Epithelial cell of proximal tubule (primary cell): ENCODE measurements at places on chromosomes 11 and 22. TPM values are rescaled to one million over a fixed set of nuclear protein-coding genes. Genes with fewer than 3 reads are reported as not detected.

APOL6 gene
- total RNA-seq: 5.4 and 6.5 TPM in 2 replicates

PCSK7 gene
- total RNA-seq: 19.6 and 29.6 TPM in 2 replicates

- no peak for DNase-seq
These were observed 43.5 kb downstream of the LINC01488 start for GRCh38 chr11:69524991-69525411.

- DNase-seq: no peak
These were observed 11.1 kb downstream of the GRK2 start for GRCh38 chr11:67277231-67277961.

DNA sequence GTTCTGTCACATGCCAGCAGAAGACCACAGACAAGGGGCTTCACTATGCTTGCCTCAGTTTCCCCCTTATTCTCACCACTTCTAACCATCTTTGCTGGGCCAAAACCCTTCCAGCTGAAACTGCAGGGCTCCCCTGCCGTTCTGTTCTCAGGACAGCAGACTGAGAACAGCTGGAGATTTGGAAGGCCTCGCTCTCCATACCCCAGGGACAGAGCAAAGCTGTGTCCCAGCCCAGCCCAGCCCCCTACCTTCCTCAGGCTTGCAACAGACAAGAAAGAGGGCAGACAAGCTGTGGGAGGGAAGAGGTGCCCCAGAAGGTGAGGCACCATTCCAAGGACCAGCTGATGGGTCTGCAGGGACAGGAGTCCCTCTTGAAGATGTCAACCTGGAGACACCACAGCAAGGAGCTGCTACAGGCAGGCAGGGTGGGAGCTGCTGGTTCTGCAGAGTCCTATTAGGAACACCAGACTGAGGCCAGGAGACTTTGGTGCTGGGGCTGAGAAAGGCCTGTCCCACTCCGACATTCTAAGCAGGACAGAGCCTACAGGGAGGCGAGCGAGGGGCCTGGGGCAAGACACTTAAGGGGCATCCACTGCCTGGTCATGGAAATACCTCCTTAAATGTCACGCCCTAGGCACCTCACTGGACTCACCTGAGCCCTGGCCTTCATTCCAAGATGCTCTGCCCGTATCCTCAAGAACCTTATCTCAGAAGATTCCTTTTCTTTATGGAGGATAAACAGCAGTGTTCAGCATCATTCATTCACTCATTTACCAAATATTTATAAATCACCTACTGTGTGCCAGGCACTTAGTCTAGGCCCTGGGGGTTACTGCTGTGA is 6.9 kb downstream of the SCN2B start:
- no peak for DNase-seq

GRCh38 chr11:27423125-27423524 is 49.5 kb downstream of the LGR4 start:
- peak; percentile 61 for DNase-seq

- no peak for DNase-seq
These were observed 199.6 kb downstream of the NXPE2 start for GRCh38 chr11:114877976-114878375.

DNA sequence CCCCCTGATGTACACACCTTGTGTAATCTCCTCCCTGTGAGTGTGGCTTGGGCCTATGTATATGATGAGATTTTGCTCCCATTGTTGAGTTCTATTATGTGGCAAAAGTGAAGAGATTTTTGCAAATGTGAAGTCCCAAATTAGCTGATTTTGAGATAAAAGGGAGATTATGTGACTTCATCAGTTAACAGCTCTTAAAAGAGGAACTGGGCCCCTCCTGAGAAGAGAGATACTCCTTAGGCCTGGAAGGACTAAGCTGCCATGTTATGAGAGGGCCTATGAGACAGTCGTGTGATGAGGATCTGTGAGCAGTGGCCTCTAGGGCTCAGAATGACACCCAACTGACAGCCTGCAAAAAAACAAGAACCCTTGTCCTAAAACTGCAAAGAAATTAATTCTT is 93.4 kb downstream of the OR5AK2 start:
- DNase-seq: no peak
